ENCODE measurements at places on chromosomes 2 and 18. TPM values are rescaled to one million over a fixed set of nuclear protein-coding genes. Genes with fewer than 3 reads are reported as not detected.

DNA sequence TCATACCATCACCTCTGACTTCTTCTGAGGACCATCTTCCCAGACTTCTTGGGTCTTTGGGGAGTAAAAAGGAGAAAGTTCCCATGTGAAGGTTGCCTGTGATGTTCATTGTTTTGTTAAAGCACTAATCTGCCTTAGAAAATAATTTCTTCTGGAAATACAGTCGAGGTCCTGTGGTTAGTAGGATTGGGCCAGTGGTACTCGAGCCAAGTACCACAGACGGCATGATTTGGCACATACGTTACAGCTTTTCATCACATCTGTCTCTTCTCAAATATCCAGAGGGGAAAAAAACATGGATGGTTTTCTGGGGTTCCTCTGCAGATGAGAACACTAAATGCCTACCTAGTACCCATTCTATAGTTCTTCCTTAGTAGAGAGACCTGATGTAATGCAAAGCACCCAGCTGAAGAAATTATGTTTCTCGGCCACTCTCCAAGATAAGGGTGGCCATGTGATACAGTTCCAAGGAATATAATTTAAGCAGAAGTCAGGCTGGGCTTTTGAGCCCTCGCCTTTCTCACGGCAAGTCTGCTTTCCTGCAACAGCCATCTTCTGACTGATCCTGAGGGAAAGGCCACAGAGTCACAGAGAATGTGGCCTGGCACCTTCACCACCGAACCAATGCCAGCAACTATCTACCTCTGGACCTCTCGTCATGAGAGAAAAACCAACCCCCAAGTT is 161.0 kb downstream of the RNF152 start:
- no peak for DNase-seq

DNA sequence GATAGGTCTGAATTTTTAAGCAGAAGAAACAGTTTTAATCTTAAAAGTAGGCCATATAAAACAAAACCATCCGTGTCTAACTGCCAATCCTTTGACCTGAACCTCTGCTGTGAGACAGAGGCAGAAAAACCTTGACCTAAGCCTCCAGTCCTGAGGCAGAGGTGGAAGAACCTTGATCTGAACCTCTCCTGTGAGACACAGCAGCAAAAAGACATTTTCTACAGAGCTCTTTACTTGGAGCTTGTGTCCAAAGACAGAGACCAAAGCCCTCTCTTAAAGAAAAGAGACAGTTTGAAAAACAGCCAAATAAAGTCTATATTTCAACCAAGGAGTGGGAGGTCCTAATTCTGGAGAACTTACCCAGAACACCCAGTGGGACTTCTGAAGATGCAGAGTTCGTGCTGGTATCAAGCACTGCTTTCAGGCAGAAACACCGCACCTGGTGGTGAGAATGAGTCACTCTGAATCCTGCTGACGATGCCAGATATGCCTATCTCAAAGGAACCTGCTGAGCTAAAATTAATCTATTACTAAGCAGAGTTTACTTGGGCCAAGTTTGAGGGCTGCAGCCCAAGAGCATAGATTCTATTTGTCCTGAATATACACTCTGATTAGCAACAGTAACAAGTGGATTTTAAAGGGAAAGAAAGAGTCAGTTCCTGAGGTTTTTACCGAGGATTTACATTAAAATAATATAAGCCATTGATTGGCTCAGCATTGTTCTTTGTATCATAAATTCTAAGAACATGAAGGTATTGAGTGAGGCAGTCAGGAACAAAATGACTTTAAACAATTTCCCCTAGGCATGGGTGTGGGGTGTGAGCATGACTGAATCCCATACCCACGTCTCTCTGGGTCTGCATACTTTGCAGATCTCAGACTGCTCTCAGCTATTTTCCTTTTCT is 806.4 kb downstream of the TRIB2 start:
- DNase-seq, result no peak

- no peak for DNase-seq
Measured at GRCh38 chr18:527146-527545, 26.6 kb upstream of the COLEC12 start.

DNA sequence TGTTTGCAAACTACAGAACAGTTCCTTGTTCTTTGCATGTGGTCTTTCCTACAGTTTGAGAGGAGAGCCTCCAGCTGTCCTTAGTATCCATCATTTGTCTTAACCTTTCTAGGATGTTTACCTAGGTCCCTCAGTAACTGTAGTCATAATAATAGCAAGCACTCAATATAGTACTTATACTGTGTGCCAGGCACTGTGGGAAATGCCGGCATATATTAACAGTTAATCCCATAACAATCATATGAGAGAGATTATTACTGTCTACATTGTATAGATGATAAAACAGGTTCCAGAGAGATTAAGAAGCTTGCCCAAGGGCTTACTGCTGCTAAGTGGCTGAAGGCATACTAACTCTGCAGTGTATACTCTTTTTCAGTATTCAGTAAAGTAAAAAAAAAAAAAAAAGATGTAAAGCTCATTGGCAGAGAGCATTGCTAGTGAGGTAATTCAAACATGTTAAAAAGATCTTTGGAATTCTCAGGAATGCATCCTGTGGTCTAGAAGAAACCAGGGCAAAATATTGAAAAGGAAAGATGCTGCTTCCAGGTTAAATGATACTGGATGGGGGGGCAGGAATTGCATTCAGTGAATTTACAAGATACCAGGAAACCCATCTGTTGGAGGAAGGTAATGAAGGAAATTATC is 72.3 kb downstream of the SPTBN1 start:
- DNase-seq, result no peak

- no peak for DNase-seq
Measured at GRCh38 chr2:129864719-129865118, 114.7 kb upstream of the RAB6C start.

GRCh38 chr18:34339155-34339554 is 114.4 kb upstream of the NOL4 start:
- no peak for DNase-seq

DNA sequence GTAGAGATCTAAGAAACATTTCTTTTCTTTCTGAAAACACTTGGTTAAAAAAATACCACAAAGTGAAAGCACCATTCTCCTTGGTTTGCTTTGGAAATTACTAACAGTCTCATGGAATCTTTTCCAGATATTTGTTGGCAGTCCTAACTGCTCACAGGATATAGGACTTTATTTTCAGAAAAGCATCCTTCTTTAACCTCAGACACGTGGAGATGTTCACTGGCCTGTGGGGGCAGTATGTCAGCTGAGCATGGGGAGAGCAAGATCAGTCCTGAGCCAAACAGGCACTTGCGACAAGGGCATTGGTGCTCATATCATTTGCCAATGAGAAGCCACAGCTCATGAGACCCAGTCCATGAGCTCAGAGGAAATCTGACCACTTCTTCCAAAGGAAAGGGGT is 371.9 kb downstream of the NBAS start:
- no peak for DNase-seq

GRCh38 chr2:219713110-219713509 is 85.7 kb downstream of the SLC4A3 start:
- DNase-seq, result no peak

DNA sequence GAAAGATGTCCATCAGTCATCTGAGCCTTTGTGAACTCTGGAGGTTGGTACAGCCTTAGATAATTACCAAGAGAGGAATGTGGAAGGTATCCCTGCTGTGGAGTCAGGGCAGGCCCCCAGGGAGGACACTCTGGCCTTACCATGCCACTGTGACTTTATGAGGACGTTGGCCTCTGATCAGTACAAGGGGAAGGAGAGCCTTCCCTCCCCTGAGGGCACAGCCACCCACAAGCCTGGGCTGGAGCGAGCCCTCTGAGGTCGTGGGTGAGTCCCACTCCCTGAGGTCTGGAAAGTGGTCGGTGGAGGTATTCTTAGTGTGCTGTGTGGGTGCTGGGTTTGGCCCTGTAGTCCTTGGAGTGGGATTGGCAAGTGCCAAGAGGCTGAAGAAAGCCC is 91.6 kb downstream of the STPG4 start:
- no peak for DNase-seq

GRCh38 chr18:9722691-9723090 is 14.6 kb downstream of the RAB31 start:
- DNase-seq, result no peak

- no peak for DNase-seq
Measured at GRCh38 chr18:63106727-63107126, 212.8 kb downstream of the BCL2 start.

GRCh38 chr2:43452318-43452731 is 143.5 kb downstream of the THADA start:
- DNase-seq, result no peak

DNA sequence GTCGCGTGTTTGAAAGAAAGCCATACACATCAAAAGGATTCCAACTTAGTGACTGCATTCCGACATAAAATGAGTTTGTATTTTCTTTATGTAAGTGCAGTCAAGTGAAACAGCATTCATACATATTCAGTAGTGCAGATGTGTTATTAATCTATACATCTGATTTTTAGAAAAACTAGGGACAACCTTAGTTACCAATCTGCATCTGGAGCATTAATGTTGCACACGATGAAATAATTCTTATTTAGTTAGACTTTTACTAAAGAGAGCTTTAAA is 1.9 kb downstream of the GORASP2 start:
- no peak for DNase-seq

GRCh38 chr18:2534906-2535305 is 36.4 kb downstream of the METTL4 start:
- no peak for DNase-seq

TSPYL6 gene
- not detected for polyA plus RNA-seq

SGO2 gene
- polyA plus RNA-seq, result 15.4 TPM

REG1B gene
- polyA plus RNA-seq, result not detected

PLGLB1 gene
- 11.1 TPM for polyA plus RNA-seq

CPS1 gene
- 3.8 TPM for polyA plus RNA-seq

THUMPD2 gene
- polyA plus RNA-seq, result 21.2 TPM

MAL gene
- 314 TPM for polyA plus RNA-seq

Data from right renal pelvis (tissue), 4 donors.